ENCODE measurements at places on chromosomes 6 and 20.

- no peak overlapping the region for H3K27ac ChIP-seq
- H3K4me3 ChIP-seq: no peak overlapping the region
- no peak for DNase-seq
- H3K27me3 ChIP-seq: no peaks in the 10 kb centered on the region
- no peaks in the 10 kb centered on the region for H3K4me1 ChIP-seq
Measured at GRCh38 chr6:140857739-140858380, 1274.9 kb upstream of the GJE1 start.

- H3K27me3 ChIP-seq: no peaks in the 10 kb centered on the region
- no peak overlapping the region for H3K27ac ChIP-seq
- no peak for DNase-seq
- H3K4me3 ChIP-seq: no peak overlapping the region
- H3K4me1 ChIP-seq: no peaks in the 10 kb centered on the region
- no peaks in the 10 kb centered on the region for H3K36me3 ChIP-seq
Measured at GRCh38 chr6:113172531-113172966, 684.6 kb upstream of the MARCKS start.

- H3K4me1 ChIP-seq: peaks cover 4% of the 10 kb centered on the region
- no peaks in the 10 kb centered on the region for H3K36me3 ChIP-seq
- H3K4me3 ChIP-seq: no peak overlapping the region
- DNase-seq: peak; percentile 55
- H3K27me3 ChIP-seq: peaks cover 15% of the 10 kb centered on the region
Measured at GRCh38 chr20:50980851-50981713, 22.5 kb downstream of the MOCS3 start.

GRCh38 chr6:15370733-15371671 lies 125.1 kb downstream of the JARID2 start:
- peaks cover 12% of the 10 kb centered on the region for H3K4me1 ChIP-seq
- no peak overlapping the region for H3K4me3 ChIP-seq
- no peak for DNase-seq
- H3K36me3 ChIP-seq: peaks cover 22% of the 10 kb centered on the region
- H3K27ac ChIP-seq: no peak overlapping the region
- no peaks in the 10 kb centered on the region for H3K27me3 ChIP-seq

GRCh38 chr20:25085756-25086495 lies 4.0 kb upstream of the VSX1 start:
- no peak overlapping the region for H3K27ac ChIP-seq
- no peak for DNase-seq
- peaks cover 49% of the 10 kb centered on the region for H3K27me3 ChIP-seq
- no peaks in the 10 kb centered on the region for H3K36me3 ChIP-seq
- no peak overlapping the region for H3K4me3 ChIP-seq

DNA sequence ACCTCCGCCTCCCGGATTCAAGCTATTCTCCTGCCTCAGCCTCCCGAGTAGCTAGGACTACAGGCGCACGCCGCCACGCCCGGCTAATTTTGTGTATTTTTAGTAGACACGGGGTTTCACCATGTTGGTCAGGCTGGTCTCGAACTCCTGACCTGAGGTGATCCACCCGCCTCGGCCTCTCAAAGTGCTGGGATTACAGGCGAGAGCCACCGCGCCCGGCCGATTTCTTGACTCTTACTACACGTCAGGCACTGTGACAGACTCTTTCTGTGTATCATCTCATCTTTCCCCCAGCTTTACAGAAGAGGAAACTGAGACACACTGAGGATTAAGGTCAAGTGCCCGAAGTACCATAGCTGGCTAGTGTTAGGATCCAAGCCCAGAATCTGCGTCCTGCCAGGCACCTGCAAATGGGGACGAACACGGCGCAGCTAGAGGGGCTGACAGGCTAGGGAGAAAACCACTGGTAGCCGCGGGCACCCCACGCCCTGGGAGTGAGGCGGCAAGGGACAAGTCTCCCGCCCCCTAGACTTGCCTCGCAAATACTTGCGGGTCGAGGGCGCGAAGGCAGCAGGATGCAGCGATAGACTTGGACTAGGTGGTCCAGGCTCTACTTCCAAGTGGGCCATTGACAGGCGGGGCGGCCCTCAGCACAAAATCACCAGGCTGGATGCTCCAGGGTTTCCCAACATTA lies 1.1 kb upstream of the TAF8 start:
- peaks cover 69% of the 10 kb centered on the region for H3K4me1 ChIP-seq
- peak overlapping the region; percentile 59 for H3K27ac ChIP-seq
- DNase-seq: no peak
- H3K27me3 ChIP-seq: no peaks in the 10 kb centered on the region
- H3K36me3 ChIP-seq: peaks cover 30% of the 10 kb centered on the region

- H3K27ac ChIP-seq: no peak overlapping the region
- no peak for DNase-seq
- H3K4me3 ChIP-seq: no peak overlapping the region
Measured at GRCh38 chr6:19417713-19418112, 419.5 kb upstream of the ID4 start.

- H3K36me3 ChIP-seq: no peaks in the 10 kb centered on the region
- no peak for DNase-seq
- H3K4me3 ChIP-seq: no peak overlapping the region
Measured at GRCh38 chr6:157443066-157443800, 62.2 kb downstream of the ZDHHC14 start.

DNA sequence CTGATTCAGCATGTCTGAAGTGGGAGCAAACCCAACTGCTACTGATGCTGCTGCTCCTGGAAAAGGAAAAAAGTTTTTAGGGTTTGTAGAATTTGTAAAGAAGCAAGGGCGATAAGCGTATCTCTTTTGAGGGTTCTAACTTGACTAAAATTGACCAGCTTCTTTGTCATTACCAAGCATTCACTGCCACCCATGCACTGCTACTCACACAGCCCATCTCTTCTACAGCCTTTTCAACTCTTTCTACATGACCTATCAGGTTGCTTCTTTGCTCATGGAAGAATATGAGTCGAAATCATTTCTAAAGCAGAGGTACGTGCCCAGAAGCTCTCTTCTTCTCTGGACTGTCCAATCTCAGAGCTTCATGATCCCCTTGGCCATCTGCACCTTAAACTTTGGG lies 570.9 kb downstream of the EPHA7 start:
- H3K27me3 ChIP-seq: no peaks in the 10 kb centered on the region
- no peaks in the 10 kb centered on the region for H3K4me1 ChIP-seq
- H3K36me3 ChIP-seq: no peaks in the 10 kb centered on the region
- H3K27ac ChIP-seq: no peak overlapping the region

GRCh38 chr20:4812216-4812615 lies 90.5 kb downstream of the PRND start:
- peaks cover 86% of the 10 kb centered on the region for H3K4me1 ChIP-seq
- H3K4me3 ChIP-seq: peak overlapping the region; percentile 65
- H3K27me3 ChIP-seq: no peaks in the 10 kb centered on the region
- H3K36me3 ChIP-seq: peaks cover 16% of the 10 kb centered on the region
- DNase-seq: peak; percentile 13
